ENCODE measurements at places on chromosomes 1 and 21. TPM values are rescaled to one million over a fixed set of nuclear protein-coding genes. Genes with fewer than 3 reads are reported as not detected.
A peak's percentile ranks its signal among the peaks of the same experiment; 100 is the strongest.

- DNase-seq: no peak
These were observed 85.7 kb upstream of the KRTAP19-8 start for GRCh38 chr21:31124010-31124409.

DNA sequence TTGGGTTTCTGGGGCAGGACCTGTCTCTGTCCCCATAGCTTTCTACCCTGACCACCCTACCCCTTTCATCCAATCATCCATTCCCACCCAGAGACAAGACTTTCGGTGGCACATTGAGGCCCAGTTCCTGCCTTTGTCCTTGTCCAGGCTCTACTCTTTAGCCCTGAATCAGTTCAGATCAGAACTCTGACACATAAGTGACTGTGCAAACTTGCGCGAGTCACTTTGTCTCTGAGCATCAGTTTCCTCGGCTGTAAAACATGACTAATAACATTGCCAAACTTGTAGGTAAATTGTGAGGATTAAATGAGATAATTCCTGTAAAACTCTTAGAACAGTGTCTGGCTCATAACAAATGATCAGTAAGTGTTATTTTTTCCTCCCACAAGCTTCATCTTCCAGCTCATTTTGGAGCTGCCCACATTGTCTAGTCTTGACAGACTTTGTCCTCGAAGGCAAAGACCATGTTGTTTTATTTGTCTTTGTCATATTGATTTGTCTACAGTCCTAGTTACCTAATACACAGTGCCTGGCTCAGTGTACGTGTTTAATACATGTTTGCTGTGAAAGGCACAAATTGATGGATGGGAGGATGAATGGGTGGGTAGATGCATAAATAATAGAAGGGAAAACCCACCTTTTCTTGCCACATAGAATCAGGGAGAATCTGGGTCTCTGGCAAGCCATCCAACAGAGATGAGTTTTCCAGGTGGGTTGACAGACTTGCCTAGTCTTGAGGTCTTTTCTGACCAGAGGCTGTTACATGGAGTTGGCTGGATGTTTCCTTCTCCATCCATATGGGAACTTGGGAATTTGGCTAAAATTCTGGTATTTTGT, 262.9 kb downstream of the OMA1 start:
- DNase-seq: no peak

GRCh38 chr1:77605246-77606026, 77.0 kb downstream of the ZZZ3 start:
- DNase-seq: peak; percentile 89

DNA sequence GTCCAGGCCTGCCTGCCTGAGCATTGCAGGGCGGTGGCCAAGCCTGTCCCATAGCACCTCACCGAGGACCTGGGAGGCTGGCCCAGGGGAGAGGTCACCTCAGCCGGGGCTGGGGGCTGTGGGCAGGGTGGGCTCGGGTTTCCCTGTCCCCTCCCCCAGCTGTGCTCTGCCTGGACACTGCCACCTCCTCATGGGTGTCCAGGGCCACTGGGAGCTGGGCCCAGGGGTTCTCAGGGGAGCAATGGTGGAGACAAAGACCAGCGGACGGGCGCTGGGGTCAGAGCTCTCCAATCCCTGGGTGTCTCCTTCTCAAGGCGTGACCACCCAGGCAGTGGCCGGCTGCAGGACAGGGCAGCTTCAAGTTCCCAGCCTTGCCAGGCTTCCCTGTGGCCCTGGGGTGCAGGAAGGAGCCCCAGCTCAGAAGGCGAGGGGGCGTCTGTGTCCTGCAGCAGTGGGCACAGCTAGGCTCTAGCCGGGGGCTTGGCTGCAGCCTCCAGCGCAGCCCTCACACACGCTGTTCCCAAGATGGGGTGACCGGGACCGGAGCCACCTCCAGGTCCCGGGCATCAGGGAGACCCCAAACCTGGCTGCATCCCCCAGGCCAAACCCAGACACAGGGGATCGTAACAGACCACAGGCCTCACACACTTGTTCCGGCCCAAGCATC, 29.0 kb downstream of the TP73 start:
- DNase-seq: no peak

- DNase-seq: no peak
These were observed 2.9 kb upstream of the CCN1 start for GRCh38 chr1:85577419-85578320.

DNA sequence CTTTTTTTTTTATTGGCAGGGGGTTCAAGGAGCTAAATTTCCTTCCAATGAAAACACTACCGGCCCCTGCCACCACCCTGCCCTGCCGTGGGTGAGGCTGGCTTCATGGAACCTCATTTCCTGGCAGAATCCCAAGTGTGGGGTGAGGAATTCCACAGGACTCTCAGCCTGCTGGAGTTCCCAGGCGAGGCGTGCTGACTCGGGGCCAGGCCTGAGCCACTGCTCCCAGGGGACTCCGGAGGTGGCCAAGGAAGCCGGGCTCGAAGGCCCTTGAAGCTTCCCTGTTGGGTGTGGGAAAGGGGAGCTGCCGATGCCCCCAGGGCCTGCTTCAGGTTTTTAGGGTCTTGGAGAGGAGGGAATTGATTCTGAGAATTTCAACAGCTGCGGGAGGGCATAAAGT, 95.3 kb upstream of the ACTRT2 start:
- no peak for DNase-seq

GRCh38 chr1:185767508-185768120, 33.4 kb downstream of the HMCN1 start:
- DNase-seq: no peak

DNA sequence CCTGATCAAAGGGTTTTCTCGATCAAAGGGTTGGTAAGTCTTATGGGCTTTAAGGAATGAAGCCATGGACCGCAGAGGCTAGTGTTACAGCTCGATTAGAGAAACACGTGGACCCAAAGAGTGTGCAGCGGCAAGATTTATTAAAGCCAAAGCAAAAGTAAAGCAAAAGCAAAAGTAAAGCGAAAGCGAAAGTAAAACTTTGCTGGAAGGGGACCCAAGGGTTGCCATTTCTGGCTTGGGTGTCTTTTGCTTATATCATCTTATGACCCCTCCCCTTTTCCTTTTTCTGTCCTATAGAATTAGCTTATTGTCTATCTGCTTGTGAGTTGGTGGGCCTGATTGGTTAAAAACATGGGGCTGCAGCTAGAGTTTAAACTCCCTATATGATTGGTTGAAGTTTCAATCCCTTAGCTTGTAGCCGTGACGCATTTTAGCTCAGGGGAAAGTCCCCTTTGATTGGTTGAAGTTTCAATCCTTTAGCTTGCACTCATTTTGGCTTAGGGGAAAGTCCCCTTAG, 957.0 kb downstream of the AMY1C start:
- DNase-seq: peak; percentile 32

DNA sequence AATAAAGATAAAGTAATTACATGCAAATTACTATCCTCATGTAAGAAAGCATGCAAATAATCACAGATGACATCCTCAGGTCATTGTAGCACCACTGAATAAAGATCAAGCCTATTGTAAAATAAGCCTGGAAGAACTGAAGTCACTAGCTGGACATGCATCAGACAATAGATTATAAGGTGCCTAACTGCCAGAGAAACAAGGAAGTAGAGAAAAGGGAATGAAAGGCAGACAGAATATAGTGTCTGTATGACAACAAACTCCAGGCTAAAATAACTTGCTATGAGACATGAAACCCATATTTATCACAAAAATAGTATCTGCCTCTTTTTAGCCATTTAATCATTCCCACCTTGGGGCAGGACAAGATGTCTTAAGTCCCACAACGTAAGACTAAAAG, 108.7 kb downstream of the ENAH start:
- no peak for DNase-seq

DNA sequence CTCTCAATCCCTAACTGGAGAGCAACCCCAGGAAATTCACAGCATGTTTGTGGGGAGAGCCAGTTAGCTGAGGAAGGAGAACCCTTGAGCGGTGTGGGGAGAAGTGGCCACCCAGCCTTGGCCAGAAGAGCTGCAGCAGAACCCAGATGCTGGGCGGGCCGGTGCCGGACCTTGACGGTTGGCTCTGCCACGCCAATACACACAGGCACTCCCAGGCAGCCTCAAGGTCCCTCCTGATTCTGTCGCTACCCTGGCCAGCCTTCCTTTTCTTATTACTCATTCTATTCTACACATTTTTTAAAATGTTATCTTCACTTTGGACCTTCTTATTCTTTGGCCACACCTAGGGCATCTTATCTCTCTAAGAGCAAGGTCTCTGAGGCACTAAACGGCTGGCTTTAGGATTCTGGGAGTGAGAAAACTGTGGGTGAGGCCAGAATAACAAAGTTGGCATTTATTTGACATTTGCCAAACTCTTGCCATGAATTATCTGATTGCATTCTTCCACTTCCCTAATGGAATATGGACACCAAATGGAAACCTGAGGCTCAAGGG, 50.4 kb upstream of the GPR37L1 start:
- DNase-seq: no peak

GRCh38 chr1:94235189-94236012, 2.0 kb downstream of the ARHGAP29 start:
- no peak for DNase-seq

GRCh38 chr1:7302126-7302525, 469.0 kb upstream of the VAMP3 start:
- no peak for DNase-seq

DNA sequence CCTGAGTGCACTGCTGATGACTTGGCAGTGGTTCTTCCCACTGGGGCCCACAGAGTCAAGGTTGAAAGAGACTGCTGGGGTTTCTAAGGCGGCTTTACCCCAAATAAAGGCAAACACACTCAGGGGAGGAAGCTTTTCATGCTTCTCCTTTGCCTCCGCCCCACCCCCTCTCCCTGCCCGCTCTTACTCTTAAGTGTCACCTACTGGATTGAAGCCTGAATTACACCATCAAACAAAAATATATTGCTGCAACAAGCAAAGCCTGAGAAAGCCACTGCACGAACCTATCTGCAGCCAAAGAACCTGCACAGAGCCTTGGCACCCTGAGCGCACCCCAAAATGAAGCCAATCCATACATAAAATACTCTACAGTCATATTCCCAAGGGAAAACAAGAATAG, 63.1 kb downstream of the PTGFR start:
- peak; percentile 11 for DNase-seq

- no peak for DNase-seq
These were observed 152.4 kb downstream of the TOMM20 start for GRCh38 chr1:234975941-234976860.

DNA sequence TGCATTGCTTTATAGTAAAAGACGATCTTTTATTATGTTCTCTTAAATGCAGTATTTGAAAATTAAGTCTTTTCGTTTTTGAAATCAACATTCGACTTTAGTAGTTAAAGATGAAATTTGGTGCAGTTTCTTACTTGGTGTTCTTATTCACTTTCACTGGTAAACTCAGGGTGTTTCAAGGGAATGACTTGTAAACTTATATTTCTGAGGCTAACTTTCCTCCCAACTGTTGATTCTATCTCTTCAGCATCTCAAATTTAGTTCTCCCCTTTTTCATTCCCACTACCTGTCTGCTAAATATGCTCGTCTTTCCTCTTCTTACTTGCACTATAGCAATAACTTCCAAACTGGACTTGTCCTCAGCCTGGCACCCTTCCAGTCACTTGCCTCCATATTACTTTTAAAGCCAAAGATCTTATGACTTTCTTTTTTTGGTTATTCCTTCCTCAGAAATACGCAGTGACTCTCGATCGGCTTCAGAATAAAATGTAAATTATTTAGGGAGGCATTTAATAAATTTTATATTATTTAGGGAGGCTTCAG, 988 bp downstream of the SLC35A3 start:
- no peak for DNase-seq

DNA sequence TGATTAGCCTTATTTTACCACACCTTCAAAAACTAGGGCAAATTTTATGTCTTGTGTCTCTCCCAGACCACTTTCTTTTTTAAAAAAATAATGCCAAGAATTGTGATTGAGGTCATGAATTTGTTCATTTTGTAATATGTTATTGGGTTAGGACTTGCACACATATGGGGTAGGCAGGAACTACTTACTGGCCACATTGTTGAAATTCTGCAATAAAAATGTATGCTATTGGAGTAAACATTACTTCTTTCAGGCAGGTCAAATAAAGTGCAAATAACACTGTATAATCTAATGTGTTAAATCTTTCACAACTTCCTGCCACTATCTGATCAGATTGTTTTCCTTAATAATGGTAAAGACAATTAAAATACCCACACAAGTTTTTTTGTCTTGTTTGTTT, 166.6 kb upstream of the COL11A1 start:
- peak; percentile 10 for DNase-seq

GRCh38 chr1:223245983-223246382, 102.9 kb upstream of the TLR5 start:
- no peak for DNase-seq

- no peak for DNase-seq
These were observed 6.7 kb upstream of the INKA2 start for GRCh38 chr1:111745675-111746613.

GRCh38 chr1:94100785-94101612, 19.9 kb downstream of the ABCA4 start:
- no peak for DNase-seq

- DNase-seq: no peak
These were observed 58.9 kb downstream of the TEX35 start for GRCh38 chr1:178571807-178572206.

DNA sequence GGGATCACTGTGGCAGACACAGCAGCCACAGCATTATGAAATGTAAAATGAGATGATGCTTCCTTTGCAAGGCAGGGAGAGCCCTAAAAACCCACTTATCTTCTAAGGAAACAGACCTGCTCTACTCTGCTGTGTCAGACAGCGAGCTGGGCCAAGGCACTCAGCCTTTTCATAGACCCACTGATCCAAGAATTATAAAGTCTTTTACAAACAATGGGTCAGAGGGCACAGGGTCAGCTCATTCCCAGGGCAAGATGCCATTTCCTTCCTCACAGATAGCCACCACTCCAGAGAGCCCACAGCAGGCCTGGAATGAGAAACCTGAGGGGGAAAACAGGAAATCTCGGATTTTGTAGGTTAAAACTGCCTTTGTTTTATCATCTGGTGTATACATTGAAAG, 42.9 kb downstream of the CASQ2 start:
- DNase-seq: no peak

- no peak for DNase-seq
These were observed 185.2 kb upstream of the SGIP1 start for GRCh38 chr1:66348776-66349175.

- no peak for DNase-seq
These were observed 59.1 kb upstream of the SIM2 start for GRCh38 chr21:36639769-36640168.

DNA sequence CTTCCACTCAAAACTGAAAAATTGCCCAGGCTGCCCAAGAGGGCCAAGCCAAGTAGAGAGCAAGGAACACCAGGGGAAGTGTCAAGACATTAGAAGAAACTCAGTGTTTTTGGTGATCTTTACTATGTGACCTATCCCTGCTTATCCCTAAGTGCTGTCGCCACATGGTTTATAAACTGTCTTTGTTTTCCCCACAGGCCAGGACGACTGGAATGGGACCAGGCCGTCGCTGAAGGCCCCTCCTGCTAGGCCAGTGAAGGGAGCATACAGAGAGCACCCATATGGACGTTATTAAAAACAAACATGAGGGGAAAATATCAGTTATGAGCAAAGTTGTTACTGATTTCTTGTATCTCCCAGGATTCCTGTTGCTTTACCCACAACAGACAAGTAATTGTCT, 28.7 kb downstream of the KHDRBS1 start:
- DNase-seq: no peak

Gene CD34
- not detected for total RNA-seq

Gene SLC2A5
- 1.7 TPM for total RNA-seq

Gene DPT
- 0.15 TPM for total RNA-seq

Gene C1QTNF12
- 0.21 TPM for total RNA-seq

Gene OR2T2
- not detected for total RNA-seq

Gene RNU5D-1
- total RNA-seq: not detected

Gene GPR25
- total RNA-seq: not detected

Gene ANXA9
- total RNA-seq: 0.04 TPM

Gene APCS
- total RNA-seq: not detected

Gene XCL1
- not detected for total RNA-seq

Gene PLA2G2C
- not detected for total RNA-seq

Gene RXRG
- total RNA-seq: not detected

Gene CDC42
- 384 TPM for total RNA-seq

Gene CFAP45
- 0.21 TPM for total RNA-seq

Gene ICOSLG
- total RNA-seq: 0.33 TPM
